ENCODE measurements at places on chromosomes 11 and 22.

DNA sequence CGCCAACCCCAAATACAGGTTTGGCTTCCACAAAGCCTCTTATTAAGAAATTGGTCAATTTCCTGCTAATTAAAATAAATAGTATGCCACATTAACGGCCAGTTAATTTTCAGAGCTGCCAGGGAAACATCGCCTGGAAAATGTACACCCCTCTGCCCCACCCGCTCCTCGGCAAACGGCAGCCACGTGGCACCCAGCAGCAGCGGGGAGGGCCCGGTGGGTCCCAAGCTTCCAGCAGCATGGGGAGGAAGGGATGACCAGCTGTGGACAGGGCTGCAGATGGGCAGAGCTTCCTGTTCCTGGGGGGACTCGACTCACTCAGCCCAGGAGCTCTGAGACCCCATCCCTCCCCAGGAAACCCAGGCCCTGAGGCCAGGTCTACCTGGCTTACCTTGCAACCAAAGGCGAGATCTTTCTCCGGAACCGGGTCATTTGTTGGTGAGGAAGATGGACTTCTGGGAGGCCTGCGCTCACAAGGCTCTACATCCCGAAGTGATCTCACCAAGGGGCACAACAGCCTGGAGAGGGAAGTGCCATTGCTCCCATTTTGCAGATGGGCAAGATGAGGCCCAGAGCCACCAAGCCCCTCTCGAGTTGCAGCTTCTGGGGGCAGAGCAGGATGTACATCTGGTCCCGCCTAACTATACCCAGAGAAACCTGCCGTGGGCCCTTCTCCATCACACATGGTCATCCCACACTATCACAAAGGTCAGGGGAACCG is 68.3 kb downstream of the IGLL1 start:
- no peak for DNase-seq

- DNase-seq: no peak
Observed at GRCh38 chr11:8067567-8067928, 13.5 kb upstream of the TUB start.

- no peak for DNase-seq
Observed at GRCh38 chr11:119843877-119844276, 114.9 kb upstream of the NECTIN1 start.

- DNase-seq: no peak
Observed at GRCh38 chr11:14626650-14627049, 17.0 kb upstream of the PDE3B start.

- DNase-seq: no peak
Observed at GRCh38 chr11:43418197-43418596, 59.5 kb downstream of the TTC17 start.
